Right atrium auricular region (tissue), 2 donors: ENCODE measurements at places on chromosomes 6 and 20. TPM values are rescaled to one million over a fixed set of nuclear protein-coding genes. Genes with fewer than 3 reads are reported as not detected.

HAO1 gene
- not detected for total RNA-seq

TMEM151B gene
- 2.6 TPM for total RNA-seq

MCHR2 gene
- not detected for total RNA-seq

KCNK16 gene
- total RNA-seq: not detected

BFSP1 gene
- 1.3 TPM for total RNA-seq

EGFL8 gene
- total RNA-seq: 4.8 TPM

ATF6B gene
- total RNA-seq: 15.0 TPM

OR12D3 gene
- total RNA-seq: not detected

ULBP3 gene
- total RNA-seq: 2.0 TPM

SPATA25 gene
- total RNA-seq: 1.1 TPM

PRSS35 gene
- total RNA-seq: 0.85 TPM

RPS6KA2 gene
- total RNA-seq: 131 TPM

IPCEF1 gene
- 0.51 TPM for total RNA-seq

HLA-DOB gene
- total RNA-seq: not detected

DNA sequence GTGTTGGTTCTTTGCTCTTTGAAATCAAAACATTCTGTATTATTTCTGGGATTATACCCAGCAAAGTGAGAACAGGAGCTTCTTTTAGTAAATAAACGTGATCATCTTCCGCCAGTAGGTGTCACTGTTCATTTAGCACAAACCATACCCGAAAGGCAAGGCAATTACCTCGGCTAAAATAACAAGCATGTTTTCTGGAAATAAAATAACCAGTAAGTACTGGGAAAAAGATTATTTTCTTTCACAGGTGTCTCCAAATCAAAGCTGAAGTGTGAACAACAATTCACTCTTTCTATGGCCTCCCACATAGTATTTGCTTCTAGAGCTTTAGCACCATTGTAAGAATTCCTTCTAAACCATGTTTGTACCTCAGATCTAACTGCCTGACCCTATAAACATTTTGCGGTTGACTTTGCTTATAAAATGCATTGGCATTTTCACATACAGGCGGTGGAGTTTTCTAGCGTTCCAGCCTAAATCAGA is 144.6 kb upstream of the AGPAT4 start:
- H3K4me3 ChIP-seq: no peak overlapping the region
- no peak overlapping the region for H3K27ac ChIP-seq
- no peak for DNase-seq
- no peaks in the 10 kb centered on the region for H3K27me3 ChIP-seq
- no peaks in the 10 kb centered on the region for H3K36me3 ChIP-seq

DNA sequence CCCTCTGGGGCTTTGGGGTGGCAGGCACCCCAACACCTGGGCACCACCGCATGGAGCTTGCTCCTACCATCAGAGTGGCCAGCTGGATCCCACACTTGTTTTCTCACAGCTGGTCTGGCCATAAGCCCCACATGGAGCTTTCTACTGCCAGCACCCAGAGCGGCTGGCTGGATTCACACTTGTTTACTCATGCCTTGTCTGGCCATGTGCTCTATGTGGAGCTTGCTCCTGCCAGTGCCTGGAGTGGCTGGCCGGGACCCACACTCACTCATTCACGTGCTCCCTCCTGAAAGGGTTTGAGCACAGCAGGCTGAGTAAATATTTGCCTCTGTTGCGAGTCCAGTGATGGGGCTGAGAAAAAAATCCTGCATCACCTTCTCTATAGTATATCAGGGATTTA is 487.0 kb downstream of the CD109 start:
- H3K27ac ChIP-seq: no peak overlapping the region
- H3K4me1 ChIP-seq: no peaks in the 10 kb centered on the region
- H3K4me3 ChIP-seq: no peak overlapping the region
- no peaks in the 10 kb centered on the region for H3K27me3 ChIP-seq

GRCh38 chr6:69985180-69985579 is 118.8 kb downstream of the COL19A1 start:
- no peaks in the 10 kb centered on the region for H3K4me1 ChIP-seq
- H3K27ac ChIP-seq: no peak overlapping the region
- no peak for DNase-seq
- H3K27me3 ChIP-seq: no peaks in the 10 kb centered on the region
- H3K4me3 ChIP-seq: no peak overlapping the region
- H3K36me3 ChIP-seq: no peaks in the 10 kb centered on the region

DNA sequence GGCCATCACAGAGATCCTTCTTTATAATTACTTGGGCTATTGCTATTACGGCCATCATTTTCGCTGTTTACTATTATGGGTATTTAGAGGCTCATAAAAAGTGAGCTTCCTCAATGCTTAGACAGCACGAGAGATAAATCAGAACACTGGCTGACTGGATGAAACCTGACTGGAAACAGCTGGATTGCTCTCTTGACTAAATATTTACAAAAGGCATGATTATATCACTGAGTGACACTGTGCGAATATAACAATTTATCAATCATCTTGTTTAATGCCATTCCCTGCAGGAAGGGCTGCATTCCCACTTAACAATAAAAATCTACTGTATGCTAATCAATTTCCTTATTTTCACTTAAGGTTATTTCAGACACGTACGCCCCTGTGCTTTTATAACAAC is 260.1 kb upstream of the ARID1B start:
- H3K4me3 ChIP-seq: no peak overlapping the region
- no peaks in the 10 kb centered on the region for H3K4me1 ChIP-seq
- DNase-seq: no peak
- H3K36me3 ChIP-seq: no peaks in the 10 kb centered on the region

DNA sequence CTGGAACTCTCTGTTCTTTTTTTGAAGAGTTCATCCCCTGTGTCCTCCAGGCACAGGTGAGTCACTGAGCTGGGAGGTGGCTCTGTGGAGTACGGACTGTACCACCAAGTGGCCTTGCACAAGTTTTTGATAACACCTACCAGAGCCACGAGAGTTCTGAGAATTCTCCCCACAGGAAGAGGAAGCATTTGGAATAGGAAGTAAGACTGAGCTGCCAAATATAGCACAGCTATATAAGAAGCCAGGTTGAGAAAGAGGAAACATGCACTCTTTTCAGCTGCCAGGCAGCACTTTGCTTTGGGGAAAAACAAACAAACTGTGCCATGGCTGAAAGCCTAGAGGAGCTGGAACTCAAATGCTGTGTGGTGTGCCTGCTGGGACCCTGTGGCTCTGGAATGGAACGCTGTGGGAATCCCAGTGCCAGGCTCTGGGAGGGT is 70.8 kb upstream of the RIPOR2 start:
- peak overlapping the region; percentile 52 for H3K27ac ChIP-seq
- no peak overlapping the region for H3K4me3 ChIP-seq
- H3K36me3 ChIP-seq: no peaks in the 10 kb centered on the region
- H3K4me1 ChIP-seq: peaks cover 8% of the 10 kb centered on the region
- peak; percentile 71 for DNase-seq

- H3K27me3 ChIP-seq: no peaks in the 10 kb centered on the region
- no peak overlapping the region for H3K4me3 ChIP-seq
- no peak for DNase-seq
- no peaks in the 10 kb centered on the region for H3K36me3 ChIP-seq
- H3K27ac ChIP-seq: no peak overlapping the region
Measured at GRCh38 chr20:52806918-52807317, 165.2 kb upstream of the TSHZ2 start.

- H3K4me3 ChIP-seq: no peak overlapping the region
- H3K36me3 ChIP-seq: peaks cover 17% of the 10 kb centered on the region
- no peak overlapping the region for H3K27ac ChIP-seq
- no peaks in the 10 kb centered on the region for H3K4me1 ChIP-seq
Measured at GRCh38 chr6:144730088-144730645, 445.0 kb downstream of the UTRN start.

GRCh38 chr6:105363100-105363754 is 39.7 kb downstream of the PREP start:
- H3K4me1 ChIP-seq: no peaks in the 10 kb centered on the region
- H3K27ac ChIP-seq: no peak overlapping the region
- no peak for DNase-seq
- H3K4me3 ChIP-seq: no peak overlapping the region

- no peak overlapping the region for H3K4me3 ChIP-seq
- H3K36me3 ChIP-seq: no peaks in the 10 kb centered on the region
- DNase-seq: no peak
Measured at GRCh38 chr6:74578339-74578738, 627.5 kb downstream of the COL12A1 start.

DNA sequence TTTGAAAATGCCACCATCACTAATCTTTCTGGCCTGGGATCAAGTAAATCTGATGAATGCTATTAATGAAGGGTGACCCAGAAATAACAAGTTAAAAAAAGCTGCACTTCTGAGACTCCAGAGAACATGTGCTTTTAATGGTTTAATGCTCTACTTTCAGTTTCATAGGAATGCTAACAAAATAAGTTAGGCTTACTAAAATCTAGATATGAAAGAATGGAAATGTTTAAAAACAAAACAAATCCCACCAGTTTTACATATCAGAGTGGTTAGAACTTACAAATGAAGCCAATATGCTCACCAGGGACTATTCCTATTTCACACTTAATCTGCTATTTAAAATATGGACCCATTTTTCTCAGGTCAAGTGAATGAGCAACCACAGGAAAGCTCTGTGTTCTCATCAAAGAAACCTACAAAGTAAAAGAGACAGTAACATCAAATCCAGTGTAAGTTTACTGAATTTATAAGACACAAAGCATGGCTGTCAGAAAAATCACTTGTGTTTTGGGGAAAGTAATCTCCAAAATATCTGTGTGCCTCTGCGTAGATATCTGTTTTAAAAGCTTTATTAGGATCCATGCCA is 40.3 kb downstream of the FYN start:
- peak overlapping the region; percentile 7 for H3K27ac ChIP-seq
- DNase-seq: no peak
- H3K36me3 ChIP-seq: no peaks in the 10 kb centered on the region
- H3K27me3 ChIP-seq: no peaks in the 10 kb centered on the region
- no peaks in the 10 kb centered on the region for H3K4me1 ChIP-seq
- H3K4me3 ChIP-seq: no peak overlapping the region

- no peak overlapping the region for H3K4me3 ChIP-seq
- H3K4me1 ChIP-seq: no peaks in the 10 kb centered on the region
- no peak for DNase-seq
- H3K27me3 ChIP-seq: no peaks in the 10 kb centered on the region
- no peak overlapping the region for H3K27ac ChIP-seq
Measured at GRCh38 chr6:90086517-90086916, 192.2 kb downstream of the GJA10 start.

- no peak overlapping the region for H3K4me3 ChIP-seq
- H3K27ac ChIP-seq: no peak overlapping the region
- DNase-seq: no peak
- H3K36me3 ChIP-seq: no peaks in the 10 kb centered on the region
Measured at GRCh38 chr6:106704327-106704726, 74.9 kb downstream of the QRSL1 start.

GRCh38 chr6:37507077-37507476 is 7.4 kb upstream of the CCDC167 start:
- H3K36me3 ChIP-seq: no peaks in the 10 kb centered on the region
- H3K4me1 ChIP-seq: no peaks in the 10 kb centered on the region
- H3K4me3 ChIP-seq: no peak overlapping the region
- no peak overlapping the region for H3K27ac ChIP-seq
- DNase-seq: no peak

DNA sequence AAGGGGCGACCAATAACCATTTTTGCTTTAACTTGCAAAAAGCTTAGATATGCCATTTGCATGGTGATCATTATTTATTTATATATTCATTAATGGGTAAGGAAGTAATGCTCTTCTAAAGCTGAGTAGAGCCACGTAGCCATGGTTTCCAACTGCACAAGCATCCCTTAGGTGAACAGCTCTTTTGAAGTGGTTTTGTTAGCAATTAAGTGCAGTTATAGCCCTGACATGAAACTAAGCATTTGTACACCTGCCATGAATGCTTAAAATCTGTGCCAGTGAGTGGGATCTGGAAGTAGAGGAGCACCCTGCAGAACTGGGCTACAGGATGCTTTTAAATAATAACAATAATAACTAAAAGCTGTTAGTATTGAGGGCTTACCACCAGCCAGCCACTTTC is 19.1 kb downstream of the TRAF3IP2 start:
- no peak for DNase-seq
- H3K36me3 ChIP-seq: no peaks in the 10 kb centered on the region
- H3K27ac ChIP-seq: no peak overlapping the region
- no peak overlapping the region for H3K4me3 ChIP-seq
- H3K27me3 ChIP-seq: no peaks in the 10 kb centered on the region

- no peaks in the 10 kb centered on the region for H3K4me1 ChIP-seq
- H3K27ac ChIP-seq: no peak overlapping the region
- H3K4me3 ChIP-seq: no peak overlapping the region
- H3K36me3 ChIP-seq: no peaks in the 10 kb centered on the region
- no peaks in the 10 kb centered on the region for H3K27me3 ChIP-seq
- no peak for DNase-seq
Measured at GRCh38 chr6:143368426-143368825, 82.1 kb downstream of the ADAT2 start.

- no peak for DNase-seq
- H3K4me3 ChIP-seq: no peak overlapping the region
- H3K27me3 ChIP-seq: no peaks in the 10 kb centered on the region
Measured at GRCh38 chr6:140855520-140855919, 1277.2 kb upstream of the GJE1 start.

GRCh38 chr6:166418691-166419143 is 36.0 kb upstream of the MPC1 start:
- no peak overlapping the region for H3K4me3 ChIP-seq
- H3K36me3 ChIP-seq: peaks cover 54% of the 10 kb centered on the region
- H3K4me1 ChIP-seq: no peaks in the 10 kb centered on the region

- H3K36me3 ChIP-seq: peaks cover 46% of the 10 kb centered on the region
- DNase-seq: no peak
- peaks cover 43% of the 10 kb centered on the region for H3K4me1 ChIP-seq
- H3K27ac ChIP-seq: no peak overlapping the region
- no peak overlapping the region for H3K4me3 ChIP-seq
Measured at GRCh38 chr6:32116674-32117073, 7.5 kb upstream of the TNXB start.

DNA sequence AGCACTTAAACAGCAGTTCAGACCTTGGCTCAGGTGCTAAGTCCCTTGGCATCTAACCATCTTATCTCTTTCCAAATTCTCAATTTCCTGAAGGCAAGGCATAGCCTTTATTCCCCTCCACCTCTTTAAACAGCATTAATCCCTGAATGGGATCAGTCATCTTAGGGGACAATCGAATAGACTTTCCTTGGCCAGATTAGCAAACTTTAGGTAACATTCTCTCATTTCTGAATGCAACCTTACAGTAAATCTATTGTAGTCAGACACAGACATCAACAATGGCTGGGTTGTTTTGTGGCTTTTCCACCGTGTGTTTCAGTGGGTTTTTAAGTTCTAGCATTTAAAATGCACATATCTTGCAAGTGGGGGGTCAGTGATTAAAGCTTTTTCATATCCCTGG is 56.8 kb downstream of the ATP9A start:
- H3K4me1 ChIP-seq: no peaks in the 10 kb centered on the region
- no peak overlapping the region for H3K27ac ChIP-seq
- no peak for DNase-seq
- H3K27me3 ChIP-seq: no peaks in the 10 kb centered on the region
- no peaks in the 10 kb centered on the region for H3K36me3 ChIP-seq
